ENCODE measurements at places on chromosomes 13 and 19.

- no peak for DNase-seq
Observed at GRCh38 chr19:45355910-45356309, 14.5 kb downstream of the ERCC2 start.

DNA sequence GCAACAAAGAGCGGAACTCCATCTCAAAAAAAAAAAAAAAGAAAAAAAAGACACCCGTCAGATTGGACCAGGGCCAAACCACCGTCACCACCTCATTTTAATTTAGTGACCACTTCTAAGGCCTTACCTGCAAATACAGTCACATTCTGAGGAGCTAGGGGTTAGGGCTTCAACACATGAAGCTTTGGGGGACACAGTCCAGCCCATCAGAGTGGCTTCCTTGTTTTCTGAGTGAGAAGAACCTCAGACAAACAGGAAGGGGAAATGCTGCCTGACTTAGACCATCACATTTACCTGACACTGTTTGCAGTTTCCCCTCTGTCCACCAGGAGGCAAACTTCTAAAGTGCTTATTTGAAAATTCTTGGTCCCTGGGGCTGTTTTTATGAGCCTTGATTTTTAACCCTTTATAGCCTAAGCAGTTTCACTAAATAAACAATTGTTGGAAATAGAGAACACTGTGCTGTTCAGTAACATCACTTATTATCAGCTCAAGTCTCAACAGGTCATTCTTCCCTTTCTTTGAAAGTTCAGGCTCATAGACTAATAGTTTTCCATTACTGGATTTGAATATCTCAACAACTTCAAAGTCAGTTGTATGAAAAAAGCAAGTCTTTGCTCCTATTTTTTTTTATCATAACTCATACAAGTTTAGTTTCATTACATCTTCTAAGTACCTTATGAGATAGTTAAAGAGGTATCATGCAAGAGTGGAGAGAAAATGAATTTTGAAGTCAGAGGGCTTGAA lies 74.9 kb upstream of the WASF3 start:
- DNase-seq: peak; percentile 30

GRCh38 chr13:110524541-110525257 lies 36.8 kb downstream of the RAB20 start:
- no peak for DNase-seq

DNA sequence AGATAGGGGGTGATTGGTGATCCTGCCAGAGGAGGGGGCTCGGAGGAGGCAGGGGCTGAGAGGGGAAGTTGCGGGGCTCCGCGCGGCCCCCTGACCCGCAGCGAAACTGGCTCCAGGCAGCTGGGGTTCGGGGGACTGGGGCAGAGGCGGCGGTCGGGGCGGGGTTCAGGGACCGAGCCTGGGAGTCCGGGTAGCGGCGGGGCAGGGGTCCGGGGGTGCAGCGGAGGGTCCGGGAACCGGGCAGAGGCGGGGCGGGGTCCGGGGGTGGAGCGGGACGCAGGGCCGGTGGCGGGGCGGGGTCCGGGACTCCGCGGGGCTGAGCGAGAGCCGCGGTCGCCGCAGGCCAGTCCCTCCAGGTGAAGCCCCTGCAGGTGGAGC lies 1.2 kb downstream of the MADCAM1 start:
- DNase-seq: no peak

DNA sequence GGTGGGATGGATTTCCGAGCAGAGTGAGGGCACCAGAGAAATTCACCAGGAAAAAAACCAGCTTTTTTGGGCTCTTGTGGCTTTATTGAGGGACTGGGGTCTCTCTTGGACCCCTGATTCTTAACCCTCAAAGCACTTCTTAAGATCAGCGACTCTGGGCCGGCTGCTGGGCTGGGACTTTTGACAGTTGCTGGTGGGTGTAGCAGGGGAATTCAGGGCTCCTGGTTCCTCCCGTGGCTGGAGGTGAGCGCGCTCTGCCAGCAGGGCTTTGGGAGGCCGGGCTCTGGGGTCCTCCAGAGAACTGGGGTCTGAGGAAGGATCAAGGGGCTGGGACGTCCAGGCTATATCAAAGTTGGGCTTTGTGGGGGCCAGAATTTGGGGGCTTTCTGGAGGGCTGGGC lies 3.3 kb downstream of the CRB3 start:
- no peak for DNase-seq

DNA sequence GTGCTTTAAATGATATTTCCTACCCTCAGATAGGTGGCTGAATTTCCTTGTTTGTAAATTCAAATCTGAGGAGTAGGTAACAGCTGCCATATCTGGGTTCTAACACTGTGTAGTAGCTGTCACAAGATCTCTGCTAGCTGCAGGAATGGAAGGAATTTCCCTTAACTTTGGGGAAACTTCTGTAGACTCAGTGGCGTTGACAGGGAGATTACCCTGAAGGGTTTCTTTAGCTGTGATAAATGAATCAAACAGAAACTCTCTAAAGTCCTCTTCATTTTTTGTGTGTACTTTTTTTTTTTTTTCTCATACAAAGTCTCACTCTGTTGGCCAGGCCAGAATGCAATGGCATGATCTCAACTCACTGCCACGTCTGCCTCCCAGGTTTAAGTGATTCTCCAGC lies 5.3 kb upstream of the EPSTI1 start:
- DNase-seq: no peak

- DNase-seq: peak; percentile 34
Observed at GRCh38 chr13:29472332-29472961, 123.0 kb downstream of the SLC7A1 start.

DNA sequence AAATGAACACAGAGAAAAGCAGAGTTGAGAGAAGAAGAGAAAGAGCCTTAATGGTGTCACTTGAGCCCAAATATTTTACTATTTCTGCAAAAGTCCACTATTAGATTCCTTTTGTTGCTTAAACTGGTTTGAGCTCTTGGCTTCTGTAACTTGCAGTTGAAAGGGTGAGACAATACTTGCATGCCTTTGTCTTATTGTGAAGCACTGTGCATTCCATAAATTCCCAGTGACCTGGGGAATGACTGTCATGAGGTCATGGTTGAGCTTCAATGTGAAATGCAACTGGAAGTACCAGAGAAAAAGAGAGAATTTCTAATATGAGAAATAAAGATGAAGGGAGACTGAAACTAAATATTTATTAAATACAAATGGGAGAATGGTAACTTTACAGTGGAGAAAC lies 310.9 kb downstream of the TDRD3 start:
- DNase-seq: no peak

DNA sequence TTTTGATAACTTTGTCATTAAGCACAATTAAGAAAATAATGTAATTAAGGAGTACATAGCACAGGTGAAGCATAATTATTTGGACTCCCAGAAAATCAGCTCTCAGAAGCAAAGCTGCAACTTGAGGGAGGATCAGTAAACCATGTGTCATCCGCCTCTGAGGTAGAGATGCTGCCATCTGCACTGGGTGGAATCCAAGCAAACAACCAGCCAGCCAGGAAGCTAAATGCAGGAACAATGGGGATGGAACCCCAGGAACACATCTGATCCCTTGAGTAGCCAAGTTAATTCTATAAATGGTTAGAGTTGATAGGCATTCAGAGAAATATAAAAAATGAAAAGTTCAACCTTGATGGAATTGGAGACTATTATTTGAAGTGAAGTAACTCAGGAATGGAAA lies 520.2 kb downstream of the RFC3 start:
- no peak for DNase-seq

DNA sequence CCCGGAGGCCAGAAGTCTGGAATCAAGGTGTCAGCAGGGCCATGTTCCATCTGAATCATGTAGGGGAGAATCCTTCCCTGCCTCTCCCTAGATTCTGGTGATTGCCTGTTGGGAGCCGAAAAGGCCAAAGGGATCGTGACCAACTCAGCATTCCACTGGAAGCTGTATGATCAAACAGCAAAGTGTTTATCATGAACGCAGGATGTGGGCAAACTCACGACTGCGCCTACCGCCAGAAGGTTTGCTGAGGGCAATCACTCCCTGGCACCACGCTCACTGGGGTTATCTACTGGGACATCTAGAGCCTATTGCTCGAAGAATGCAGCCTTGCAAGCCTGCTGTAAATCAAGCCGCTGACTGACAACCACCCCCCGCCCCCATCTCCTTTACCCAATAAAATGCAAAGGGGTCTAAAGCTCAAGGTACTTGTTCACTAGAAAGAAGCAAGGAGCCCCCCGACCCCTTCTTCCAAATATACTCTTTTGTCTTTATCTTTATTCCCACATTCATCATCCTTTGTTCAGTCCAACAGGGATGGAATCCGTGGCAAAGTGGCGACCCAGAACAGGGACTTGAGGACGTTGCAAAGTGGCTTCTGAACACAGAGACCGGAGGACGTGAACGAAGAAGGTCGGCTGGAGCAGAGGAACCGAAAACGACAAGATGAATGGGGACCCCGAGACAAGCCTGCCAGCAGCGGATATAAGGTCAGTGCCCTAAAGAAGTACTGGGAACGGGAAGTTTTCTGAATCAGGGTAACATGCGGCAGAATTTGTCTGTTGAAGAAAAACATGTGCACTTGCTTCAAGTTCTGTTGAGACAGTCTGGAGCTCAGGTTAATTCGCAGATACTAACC lies 16.8 kb downstream of the CLEC4M start:
- no peak for DNase-seq

- DNase-seq: no peak
Observed at GRCh38 chr19:49588365-49589122, 2.4 kb upstream of the PRR12 start.

- DNase-seq: no peak
Observed at GRCh38 chr19:21047716-21048115, 27.3 kb downstream of the ZNF430 start.

GRCh38 chr13:113584870-113585671 lies 518 bp downstream of the TFDP1 start:
- DNase-seq: no peak

- DNase-seq: no peak
Observed at GRCh38 chr19:56217039-56217949, 15.2 kb downstream of the ZSCAN5C start.

- DNase-seq: no peak
Observed at GRCh38 chr19:45046355-45046754, 7.5 kb downstream of the CLASRP start.

DNA sequence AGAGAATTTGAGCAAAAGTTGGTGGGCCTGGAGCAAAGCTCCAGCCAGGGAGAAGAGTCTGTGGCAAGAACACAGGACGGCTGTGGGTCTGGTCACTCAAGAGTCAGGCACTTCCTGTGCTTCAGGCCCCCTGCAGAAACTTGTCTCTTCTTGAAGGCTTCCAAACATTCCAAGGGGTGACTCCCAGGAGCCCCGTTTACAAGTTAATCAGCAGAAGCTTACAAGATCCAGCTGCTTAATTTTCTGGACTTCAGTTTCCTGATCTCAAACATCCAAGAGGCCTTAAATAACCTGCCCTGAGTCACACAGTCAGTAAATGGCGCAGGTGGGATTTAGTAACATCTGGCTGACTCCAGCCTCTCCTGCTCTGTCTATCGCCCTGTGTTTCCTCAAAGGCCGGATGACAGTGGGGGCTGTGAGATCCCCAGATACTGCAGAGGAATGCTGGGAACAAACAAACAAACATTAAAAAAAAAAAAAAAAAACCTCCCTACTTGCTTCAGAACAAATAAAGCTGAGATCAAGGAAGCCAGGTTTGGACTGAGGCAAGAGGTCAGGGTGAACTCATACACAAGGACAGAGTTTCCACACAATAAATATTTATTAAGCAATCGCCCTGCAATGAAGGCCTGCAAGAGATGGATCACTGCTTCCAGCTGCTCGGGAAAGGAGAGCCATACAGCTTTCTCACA lies 175.4 kb upstream of the RFC3 start:
- DNase-seq: no peak
